Sigmoid colon (tissue), 7 donors: ENCODE measurements at places on chromosomes 5 and 9. TPM values are rescaled to one million over a fixed set of nuclear protein-coding genes. Genes with fewer than 3 reads are reported as not detected.
A peak's percentile ranks its signal among the peaks of the same experiment; 100 is the strongest.

MYO10 gene
- 4.2 TPM for total RNA-seq

GRCh38 chr5:28234356-28234968, 1196.1 kb upstream of the CDH9 start:
- DNase-seq, result no peak

DNA sequence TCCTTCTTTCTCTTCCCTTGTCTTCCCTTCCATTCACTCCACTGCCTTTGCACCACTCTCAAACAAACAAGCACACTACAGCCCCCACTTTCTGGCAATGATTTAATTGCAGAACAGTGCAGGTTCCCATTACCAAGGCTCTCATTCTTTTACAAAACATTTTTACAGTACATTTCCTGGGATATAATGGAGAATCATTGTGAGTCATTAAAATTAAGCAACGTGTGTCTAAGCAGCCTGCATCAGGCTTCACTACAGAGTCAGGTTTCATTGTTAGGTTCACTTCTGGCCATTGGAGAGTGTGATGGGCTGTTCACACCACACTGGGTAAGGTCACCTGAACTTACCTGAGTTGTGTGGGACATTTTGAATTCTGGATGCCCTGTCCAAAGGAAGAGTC, 303.5 kb downstream of the TRIM32 start:
- DNase-seq, result no peak

- peak; percentile 28 for DNase-seq
These were observed 58.8 kb upstream of the NEK6 start for GRCh38 chr9:124198948-124199347.

GRCh38 chr5:17252543-17252942, 35.1 kb downstream of the BASP1 start:
- DNase-seq, result no peak
